Spinal cord (tissue), 10 donors: ENCODE measurements at places on chromosomes 2 and 18.

DNA sequence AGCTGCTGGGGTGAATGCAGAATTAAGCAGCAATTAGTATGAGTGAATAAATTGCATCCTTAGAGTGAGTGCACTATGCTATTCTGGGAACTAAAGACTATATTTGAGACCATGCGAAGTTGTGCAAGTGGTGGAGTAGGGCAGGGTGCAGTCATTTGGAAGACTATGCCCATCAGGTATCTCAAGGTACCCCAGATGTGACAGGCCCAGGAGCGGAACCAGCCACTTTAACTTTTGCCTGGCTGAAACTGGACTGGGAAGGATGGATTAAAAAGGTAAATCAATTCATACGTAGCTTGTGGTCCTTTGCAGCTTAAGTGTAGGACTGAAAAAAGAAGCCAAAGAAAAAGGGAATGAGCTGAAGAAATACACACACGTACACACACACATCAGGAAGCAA lies 1.7 kb downstream of the KYNU start:
- DNase-seq, result no peak

DNA sequence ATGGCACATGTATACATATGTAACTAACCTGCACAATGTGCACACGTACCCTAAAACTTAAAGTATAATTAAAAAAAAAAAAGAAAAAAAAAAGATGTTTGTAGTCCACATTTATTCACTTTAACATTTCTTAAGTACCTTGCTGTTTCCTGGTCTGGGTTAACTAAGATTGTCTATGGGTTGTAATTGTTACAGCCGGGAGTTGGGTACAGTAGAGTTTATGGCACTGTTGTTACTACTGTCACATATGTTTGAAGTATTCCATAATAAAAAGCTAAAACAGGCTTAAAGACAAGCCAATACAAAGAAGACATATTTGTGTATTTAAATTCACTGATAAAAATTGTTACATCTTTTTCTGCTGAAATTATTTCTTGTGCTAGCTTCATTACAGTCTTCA lies 36.2 kb downstream of the GCC2 start:
- DNase-seq, result no peak

GRCh38 chr2:62209427-62209991 lies 13.6 kb downstream of the B3GNT2 start:
- DNase-seq, result no peak

- DNase-seq, result no peak
These were observed 35.7 kb downstream of the NOL10 start for GRCh38 chr2:10654069-10654468.

- DNase-seq, result no peak
These were observed 166.7 kb downstream of the MCFD2 start for GRCh38 chr2:46748735-46749531.

- no peak for DNase-seq
These were observed 7.6 kb upstream of the DSG2 start for GRCh38 chr18:31490387-31490786.

DNA sequence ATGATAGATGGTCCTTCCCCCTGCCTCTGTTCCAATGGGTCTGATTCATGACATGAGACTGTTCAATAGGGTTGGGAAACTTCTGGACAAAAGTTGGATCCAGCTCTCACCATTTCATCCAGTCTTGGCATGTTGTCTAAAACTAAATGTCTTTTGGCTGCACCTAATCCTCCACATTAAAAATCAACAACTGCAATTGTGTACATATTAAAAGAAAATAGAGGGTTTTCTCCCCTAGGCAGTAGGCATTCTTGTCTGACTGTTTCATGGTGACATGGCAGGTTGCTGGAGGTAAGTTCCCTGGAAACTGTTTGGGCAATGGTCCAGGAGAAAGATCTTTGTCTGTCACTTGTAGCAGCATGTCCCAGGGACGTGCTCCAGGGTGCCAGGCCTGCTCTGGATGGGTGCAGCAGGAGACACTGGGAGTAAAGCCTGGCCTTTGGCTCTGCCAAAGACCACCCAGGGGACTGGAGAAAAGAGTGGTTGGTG lies 135.8 kb downstream of the TCF4 start:
- no peak for DNase-seq
